ENCODE measurements at places on chromosomes 5 and 9.

DNA sequence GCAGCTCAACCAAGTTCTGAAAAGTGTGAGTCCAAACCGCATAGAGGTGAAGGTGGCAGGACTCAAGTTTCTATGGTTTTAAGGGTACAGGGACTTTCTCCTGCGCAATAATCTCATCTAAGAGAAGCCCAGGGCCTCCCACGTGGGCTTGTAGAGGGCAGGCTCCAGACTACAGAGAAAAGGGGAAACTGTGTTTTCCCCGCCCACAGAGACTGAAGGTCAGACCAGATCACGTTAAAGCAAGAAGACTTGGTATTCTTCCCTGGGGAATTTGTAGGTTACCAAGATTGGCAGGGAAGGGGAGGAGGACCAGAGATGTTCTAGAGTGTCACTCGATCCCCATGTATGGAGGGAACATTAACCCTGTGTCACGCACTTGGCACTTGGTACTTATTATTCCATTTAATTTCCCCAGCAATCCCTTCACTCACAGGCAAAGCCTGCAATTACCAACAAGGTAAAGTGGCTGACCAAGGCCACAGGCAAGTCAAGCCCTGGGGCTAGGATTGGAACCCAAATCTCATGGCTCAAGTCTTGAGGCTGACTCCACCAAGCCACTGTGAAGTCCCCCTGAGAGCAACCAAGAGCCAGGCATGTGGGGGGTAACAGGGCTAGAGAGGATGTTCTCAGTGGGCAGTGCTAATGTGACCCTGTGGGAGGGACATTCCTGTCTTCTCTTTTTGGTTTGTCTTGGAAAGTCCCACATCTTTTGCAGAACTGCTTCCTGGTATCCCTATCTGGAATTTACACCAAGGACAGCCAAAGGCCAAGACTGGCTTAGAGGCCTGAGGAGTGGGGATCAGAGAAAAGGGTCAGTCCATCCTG, 18.3 kb upstream of the NEK6 start:
- no peak for DNase-seq

DNA sequence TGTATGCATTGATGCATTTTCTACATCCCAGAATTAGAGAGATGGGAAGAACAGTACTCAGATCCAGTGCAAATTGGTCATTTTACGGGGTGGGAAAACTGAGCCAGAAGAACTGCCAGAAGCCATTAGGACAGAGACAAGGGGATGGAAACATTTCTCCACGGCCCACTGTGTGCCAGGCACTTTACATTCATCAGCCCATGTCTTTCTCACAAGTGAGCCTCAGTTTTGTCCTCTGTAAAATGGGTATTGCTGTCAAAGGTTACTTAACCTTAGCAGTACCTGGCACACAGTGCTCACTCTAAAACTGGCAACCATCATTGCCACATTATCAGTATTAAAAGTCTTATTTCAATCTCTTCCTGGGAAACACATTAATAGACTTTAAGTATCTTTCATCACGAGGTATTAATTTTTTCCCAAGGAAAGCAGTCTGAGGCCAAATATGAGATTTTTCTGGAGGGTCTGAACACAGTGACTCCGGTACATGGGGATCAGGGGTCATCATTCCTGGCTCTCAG, 5.2 kb downstream of the DUSP1 start:
- no peak for DNase-seq

GRCh38 chr9:38319496-38320173, 72.9 kb upstream of the ALDH1B1 start:
- DNase-seq: no peak

GRCh38 chr5:52024359-52024758, 641.1 kb downstream of the ISL1 start:
- DNase-seq: no peak

DNA sequence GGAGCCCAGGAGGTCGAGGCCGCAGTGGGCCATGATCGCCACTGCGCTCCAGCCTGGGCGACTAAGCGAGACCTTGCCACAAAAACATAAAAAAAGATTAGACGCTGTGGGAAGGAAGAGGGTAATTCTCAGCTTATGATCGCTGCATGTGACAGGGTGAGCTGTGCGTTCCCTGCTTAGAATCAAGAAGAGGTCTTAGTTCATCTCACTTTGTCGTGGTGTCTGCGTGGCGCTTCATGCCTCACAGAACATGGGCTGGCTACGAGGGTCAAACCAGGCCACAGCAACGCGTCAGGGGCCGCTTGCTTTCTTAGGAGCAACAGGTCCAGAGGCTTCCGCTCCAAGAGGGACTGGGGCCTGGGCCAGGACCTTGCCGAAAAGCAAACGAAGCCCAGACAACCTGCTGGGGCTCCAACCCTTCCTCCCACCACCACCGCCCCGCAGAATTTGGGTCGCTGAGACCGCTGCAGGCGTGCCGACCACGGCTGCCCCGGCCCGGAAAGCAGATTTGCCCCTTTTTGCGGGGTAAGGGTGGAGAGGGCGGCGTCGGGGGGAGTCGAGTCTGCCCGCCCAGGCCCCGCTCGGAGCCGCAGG, 10.0 kb upstream of the GRIN1 start:
- no peak for DNase-seq
